ENCODE measurements at places on chromosomes 7 and 10. TPM values are rescaled to one million over a fixed set of nuclear protein-coding genes. Genes with fewer than 3 reads are reported as not detected.

Gene MACC1
- 29.6 TPM for total RNA-seq

Gene CDK14
- total RNA-seq = 14.1 TPM

Gene CREB5
- total RNA-seq = 12.1 TPM

Gene ODAD2
- total RNA-seq = 1.9 TPM

Gene GDF10
- 0.23 TPM for total RNA-seq

Gene ACSM6
- total RNA-seq = not detected

Gene PEX1
- total RNA-seq = 8.7 TPM

Gene GET4
- total RNA-seq = 50.1 TPM

Gene VSTM4
- 9.5 TPM for total RNA-seq

Gene PAPOLB
- not detected for total RNA-seq

Gene ZFAND2A
- 51.4 TPM for total RNA-seq

Gene ZNF722
- total RNA-seq = not detected

Gene METTL27
- 2.3 TPM for total RNA-seq

Gene TYW1B
- 1.9 TPM for total RNA-seq

Gene CFAP46
- 4.4 TPM for total RNA-seq

Gene TAC1
- not detected for total RNA-seq

Gene ZC3HAV1L
- total RNA-seq = 7.9 TPM

Gene DYDC1
- not detected for total RNA-seq

Gene TAS2R5
- total RNA-seq = 0.06 TPM

Gene ZPBP
- total RNA-seq = not detected

Gene RASA4B
- total RNA-seq = not detected

Gene HOXA6
- total RNA-seq = 4.2 TPM

Gene FGL2
- not detected for total RNA-seq

Gene SORBS1
- total RNA-seq = 4.9 TPM

Gene GOLGA7B
- 2.0 TPM for total RNA-seq

Gene ZNF425
- 1.3 TPM for total RNA-seq

Gene CFAP69
- 4.9 TPM for total RNA-seq

Gene PMS2
- total RNA-seq = 17.1 TPM

Gene PRSS37
- total RNA-seq = not detected
